Hepatic stellate cell (primary cell): ENCODE measurements at places on chromosomes 3 and 15.
A peak's percentile ranks its signal among the peaks of the same experiment; 100 is the strongest.

- DNase-seq = no peak
These were observed 140.7 kb upstream of the NSMCE3 start for GRCh38 chr15:29410338-29410737.

- DNase-seq = no peak
These were observed 2.3 kb downstream of the FBXL22 start for GRCh38 chr15:63599401-63600000.

- no peak for DNase-seq
These were observed 311.0 kb downstream of the WDR72 start for GRCh38 chr15:53448232-53449015.

DNA sequence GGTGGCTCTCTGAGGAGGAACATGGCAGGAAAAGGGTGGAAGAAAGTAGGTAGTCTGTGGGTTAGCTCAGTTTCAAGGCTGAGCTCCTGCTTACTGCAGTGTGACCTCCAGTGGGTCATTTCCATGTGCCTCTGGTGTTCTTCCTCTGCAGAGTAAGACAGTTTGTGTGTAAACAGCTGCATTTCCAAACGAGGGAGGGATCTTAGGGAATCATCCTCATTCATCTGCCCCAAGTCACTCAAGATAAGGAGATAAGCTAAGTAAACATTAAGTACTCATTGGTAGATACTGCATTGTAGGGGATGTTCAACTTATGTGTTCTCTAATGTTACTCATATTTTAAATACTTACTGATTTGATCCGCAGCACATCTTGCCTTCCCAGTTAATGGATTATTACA is 83.6 kb downstream of the CLSTN2 start:
- DNase-seq = no peak

GRCh38 chr3:10365791-10366190 is 44.9 kb upstream of the SEC13 start:
- no peak for DNase-seq

GRCh38 chr15:84621358-84621979 is 20.7 kb downstream of the ZSCAN2 start:
- DNase-seq = no peak

- peak; percentile 32 for DNase-seq
These were observed 96.3 kb upstream of the DLG1 start for GRCh38 chr3:197394464-197395321.

GRCh38 chr15:75751891-75752290 is 39.2 kb upstream of the CSPG4 start:
- no peak for DNase-seq

DNA sequence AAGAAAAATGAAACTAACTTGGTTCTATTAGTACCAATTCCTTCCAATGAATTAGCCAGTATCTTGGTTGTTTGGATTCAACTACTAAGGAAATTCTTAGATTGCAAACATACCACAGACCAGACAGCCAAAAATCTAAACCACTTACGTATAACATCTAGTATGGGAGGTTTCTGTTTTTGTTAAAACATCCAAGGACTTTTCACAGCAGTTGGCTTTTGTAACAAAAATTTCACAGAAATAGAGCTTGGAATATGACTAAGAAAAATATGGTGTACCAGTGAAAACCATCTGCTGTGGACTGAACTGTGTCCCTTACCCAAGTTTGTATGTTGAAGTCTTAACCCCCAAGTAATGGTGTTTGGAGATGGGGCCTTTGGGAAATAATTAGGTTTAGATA is 199.2 kb downstream of the OTOL1 start:
- no peak for DNase-seq

DNA sequence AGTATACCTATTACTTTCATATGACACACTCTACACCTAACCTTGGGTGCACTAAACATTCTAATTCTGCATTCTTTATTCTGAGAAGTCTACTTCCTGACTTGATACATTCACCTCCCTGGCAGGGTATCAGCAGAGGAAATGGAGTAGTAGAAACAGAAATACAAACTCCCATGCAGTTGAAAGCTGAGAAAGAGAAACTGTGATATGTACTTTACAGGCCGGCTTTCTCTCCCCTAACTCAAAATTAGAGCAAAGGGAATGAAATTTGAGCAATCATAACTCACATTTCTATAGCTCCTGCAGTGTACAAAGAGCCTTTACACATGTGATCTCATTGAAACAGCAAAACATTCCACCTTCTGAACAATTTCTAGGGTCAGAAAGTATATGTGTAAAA is 135.5 kb upstream of the COL8A1 start:
- no peak for DNase-seq

- peak; percentile 65 for DNase-seq
These were observed 15.6 kb downstream of the TMEM158 start for GRCh38 chr3:45210308-45211041.

- peak; percentile 13 for DNase-seq
These were observed 207.0 kb upstream of the DCBLD2 start for GRCh38 chr3:99108508-99108907.

- DNase-seq = no peak
These were observed 603.5 kb downstream of the MECOM start for GRCh38 chr3:169060037-169060436.

GRCh38 chr3:106337116-106337515 is 468.3 kb upstream of the CBLB start:
- no peak for DNase-seq

DNA sequence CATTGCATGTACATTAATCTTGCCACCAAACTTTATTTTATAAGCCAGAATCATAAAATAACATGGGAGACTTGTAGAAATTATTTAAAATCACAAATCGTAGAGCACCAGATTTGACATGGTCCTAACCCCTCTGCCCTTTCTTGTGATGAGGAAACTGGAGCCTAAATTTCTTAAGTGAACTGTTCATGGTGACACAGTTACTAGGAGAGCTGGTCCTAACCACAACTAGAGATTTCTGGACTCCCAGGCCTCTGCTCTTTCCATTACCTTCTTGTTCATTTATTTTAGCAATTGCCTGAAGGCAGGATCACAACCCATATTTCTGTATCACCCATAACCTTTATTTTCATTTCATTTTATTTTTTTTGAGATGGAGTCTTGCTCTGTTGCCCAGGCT is 352.5 kb downstream of the LPP start:
- DNase-seq = no peak

- DNase-seq = no peak
These were observed 9.7 kb downstream of the CCK start for GRCh38 chr3:42256135-42256819.
